ENCODE measurements at places on chromosomes 13 and 19.

DNA sequence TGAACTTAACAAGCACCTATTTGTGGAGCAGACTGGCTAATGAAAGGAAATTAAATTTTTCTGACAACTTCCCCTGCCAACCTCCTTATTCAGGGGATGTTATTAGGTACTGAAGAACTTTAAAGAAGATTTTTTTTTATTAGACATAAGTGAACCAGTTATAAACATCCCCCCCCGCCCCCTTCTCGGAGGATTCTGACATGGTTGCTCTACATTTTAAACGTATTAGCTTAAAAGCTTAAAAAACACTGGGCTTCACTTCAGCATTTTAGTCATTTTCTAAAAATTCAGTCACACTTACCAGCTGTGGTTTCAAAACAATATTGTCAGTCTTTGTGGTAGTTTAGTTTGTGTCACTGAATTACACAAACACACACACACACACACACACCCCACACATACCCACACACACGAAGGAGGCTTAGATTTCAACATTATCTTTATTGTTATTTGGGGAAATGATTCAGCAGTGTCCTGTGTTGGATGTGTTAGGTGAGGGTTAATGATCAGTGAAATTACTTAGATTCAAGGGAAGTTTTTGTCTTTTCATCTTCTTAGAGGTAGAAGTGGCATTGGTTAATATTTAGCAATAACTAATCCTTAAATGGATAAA lies 145.7 kb downstream of the PCCA start:
- DNase-seq, result peak; percentile 35

GRCh38 chr19:58569191-58569942 lies 3.8 kb downstream of the MZF1 start:
- no peak for DNase-seq

GRCh38 chr19:7515110-7515644 lies 726 bp upstream of the ZNF358 start:
- DNase-seq, result no peak

GRCh38 chr19:42189133-42189532 lies 28.3 kb downstream of the DEDD2 start:
- no peak for DNase-seq

GRCh38 chr19:6017576-6017975 lies 39.6 kb upstream of the RANBP3 start:
- no peak for DNase-seq

GRCh38 chr13:105642511-105642958 lies 892.9 kb downstream of the EFNB2 start:
- DNase-seq, result no peak

Measured in inflammatory macrophage treated with lipopolysaccharide for 1 hour (primary cell).